Hematopoietic multipotent progenitor cell treated with erythropoietin and hydrocortisone succinate and interleukin-3 and kit ligand, for 8 days (in vitro differentiated cells): ENCODE measurements at places on chromosomes 16 and 17.

DNA sequence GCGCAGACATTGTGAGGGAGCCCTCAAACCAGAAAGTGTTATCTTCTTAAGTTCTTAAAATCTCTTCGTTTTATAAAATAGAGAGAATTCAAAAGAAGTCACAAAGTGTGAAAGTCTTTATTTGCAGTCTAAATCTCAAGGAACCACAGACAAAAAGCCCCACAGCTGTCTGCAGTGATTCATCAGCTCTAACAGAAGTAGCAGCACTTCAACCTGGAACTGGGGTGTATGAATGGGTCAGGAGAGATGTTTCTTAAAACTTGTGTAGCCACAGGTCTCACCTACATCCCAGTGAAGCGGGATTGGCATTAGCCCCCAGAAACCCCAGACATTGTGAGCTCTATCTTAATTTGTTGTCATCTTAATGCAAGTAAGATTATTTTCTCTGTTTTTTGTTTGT, 61.1 kb downstream of the CDYL2 start:
- DNase-seq: no peak

GRCh38 chr17:28725660-28726225, 290 bp downstream of the TLCD1 start:
- DNase-seq: peak; percentile 80

GRCh38 chr16:83704656-83705055, 103.1 kb upstream of the HSBP1 start:
- no peak for DNase-seq

GRCh38 chr17:12024327-12024726, 3.6 kb downstream of the MAP2K4 start:
- no peak for DNase-seq

DNA sequence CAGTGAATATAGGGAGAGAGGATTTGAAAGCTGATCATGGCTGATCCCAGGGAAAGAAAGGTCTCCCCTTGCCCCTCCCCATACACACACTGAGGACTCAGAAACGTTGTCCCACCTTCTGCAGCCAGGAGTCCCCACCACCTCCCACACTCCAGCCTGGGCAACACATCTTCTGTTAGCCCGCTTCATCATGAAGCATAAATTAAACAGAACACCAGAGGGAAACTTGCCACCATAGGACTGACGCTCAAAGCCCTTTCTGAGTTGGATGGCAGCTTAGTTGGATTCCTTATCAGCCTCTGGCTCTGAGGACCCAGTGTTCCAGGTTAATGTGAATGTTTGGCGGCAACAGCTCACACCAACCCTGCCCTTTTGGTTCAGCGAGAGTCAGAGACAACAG, 33.9 kb downstream of the ARHGAP27 start:
- DNase-seq: no peak

- DNase-seq: no peak
Measured at GRCh38 chr17:28641579-28641978, 3.4 kb downstream of the BLTP2 start.

DNA sequence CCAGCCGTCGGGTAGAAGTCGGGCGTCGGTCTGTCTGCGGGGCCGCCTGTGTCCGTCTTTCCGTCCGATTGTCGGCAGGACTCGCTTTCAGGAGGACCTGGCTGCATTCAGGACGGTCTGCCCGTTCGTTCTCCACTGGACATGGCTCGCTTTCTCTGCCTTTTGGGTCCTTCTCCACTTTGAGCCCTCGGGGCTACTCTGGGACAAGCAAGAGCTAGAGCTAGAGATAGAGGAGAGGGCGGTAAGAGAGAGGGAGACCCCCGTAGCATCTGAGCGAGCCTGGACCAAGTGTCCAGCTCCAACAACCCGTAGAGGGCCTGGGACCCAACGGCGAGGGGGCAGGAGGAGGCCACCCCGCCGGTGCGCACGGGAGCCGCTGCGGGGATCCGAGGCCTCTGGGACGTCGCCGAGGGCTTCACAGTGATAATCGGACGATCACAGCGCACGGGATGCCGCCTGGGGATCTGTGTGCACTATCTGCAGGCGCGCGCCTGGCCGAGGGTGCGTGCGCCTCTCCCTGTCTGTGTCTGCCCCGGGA, 4.5 kb downstream of the TBX4 start:
- DNase-seq: no peak

GRCh38 chr16:56315955-56316354, 109.4 kb downstream of the AMFR start:
- no peak for DNase-seq

- no peak for DNase-seq
Measured at GRCh38 chr17:17186051-17186450, 20.1 kb downstream of the PLD6 start.

GRCh38 chr17:27562777-27563455, 68.1 kb upstream of the LGALS9 start:
- DNase-seq: no peak

DNA sequence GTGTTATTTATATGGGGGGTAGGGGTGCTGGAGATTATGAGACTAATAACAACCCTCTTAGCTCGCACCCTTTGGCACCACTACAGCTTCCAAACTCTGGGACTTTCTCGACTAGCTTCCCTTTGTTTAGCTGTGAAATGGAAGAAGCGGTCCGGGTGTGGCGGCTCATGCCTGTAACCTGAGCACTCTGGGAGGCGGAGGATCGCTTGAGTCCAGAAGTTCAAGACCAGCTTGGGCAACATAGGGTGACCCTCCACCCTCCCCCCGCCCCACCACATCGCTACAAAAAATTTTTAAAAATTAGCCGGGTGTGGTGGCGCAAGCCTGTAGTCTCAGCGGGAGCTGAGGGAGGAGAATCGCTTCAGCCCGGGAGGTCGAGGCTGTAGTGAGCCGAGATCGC, 814 bp upstream of the CDH3 start:
- no peak for DNase-seq

DNA sequence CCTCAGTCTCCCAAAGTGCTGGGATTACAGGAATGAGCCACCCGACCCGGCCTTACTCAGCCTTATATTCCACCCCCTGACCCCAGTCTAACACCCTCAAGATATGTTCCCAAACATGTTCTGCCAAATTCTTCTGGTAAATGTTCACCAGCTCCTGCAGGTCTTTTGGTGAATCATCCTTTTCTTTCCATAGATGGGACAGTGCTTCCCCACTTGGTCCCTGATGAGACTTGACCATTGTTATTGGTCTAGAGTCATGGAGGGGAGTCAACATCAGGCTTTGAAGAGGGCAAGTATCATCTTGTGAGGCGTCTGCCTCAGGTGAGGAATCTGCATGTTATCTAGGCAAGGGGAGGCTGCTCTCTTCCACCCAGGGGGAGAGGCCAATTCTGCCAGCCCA, 10.4 kb upstream of the RUNDC3A start:
- DNase-seq: no peak

DNA sequence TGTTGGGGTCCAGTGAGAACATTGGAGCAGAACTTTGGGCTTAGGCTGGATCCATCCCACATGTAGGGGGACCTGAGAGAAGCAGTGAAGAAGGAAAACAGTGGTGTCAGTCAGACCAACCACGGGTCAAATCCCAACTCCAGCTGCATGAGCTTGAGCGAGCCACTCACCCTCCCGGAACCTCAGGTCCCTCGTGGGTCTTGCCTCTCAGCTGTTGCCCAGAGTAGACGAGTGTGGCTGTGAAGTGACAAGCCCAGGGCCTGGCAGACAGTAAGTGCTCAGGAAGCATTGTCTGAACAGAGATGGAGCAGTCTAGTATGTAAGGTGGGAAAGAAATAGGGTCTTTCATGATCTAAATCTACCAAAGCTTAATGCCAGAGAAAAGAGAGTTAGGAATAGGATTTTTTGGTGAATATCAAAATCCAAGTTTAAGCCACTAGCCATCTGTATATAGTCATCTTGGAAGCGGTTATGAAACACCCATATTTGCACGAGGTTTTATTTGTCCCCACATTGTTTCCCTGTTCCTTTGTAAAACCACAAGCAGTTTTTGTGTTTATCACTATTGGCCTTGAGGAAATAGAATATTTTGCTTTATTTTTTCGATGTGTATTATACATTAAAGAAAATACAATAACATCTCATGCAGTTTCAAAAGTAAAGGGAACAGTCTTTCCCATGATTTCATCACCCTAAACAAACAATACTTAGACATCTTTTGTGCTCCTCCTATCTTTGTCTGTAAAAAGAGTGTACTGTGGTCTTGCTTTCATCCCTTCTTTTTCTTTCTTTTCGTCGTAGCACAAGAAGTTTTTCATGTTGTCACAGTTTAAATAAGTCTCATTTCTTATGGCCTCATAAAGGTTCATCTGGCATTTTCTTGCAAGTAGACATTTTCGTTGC, 112.0 kb downstream of the CLEC16A start:
- no peak for DNase-seq
